Left ventricle myocardium inferior (tissue), 1 donor: ENCODE measurements at places on chromosomes 16 and 17.

- no peak for DNase-seq
These were observed 1.4 kb upstream of the CEP295NL start for GRCh38 chr17:78904371-78904770.

- DNase-seq, result no peak
These were observed 241.4 kb upstream of the IRX5 start for GRCh38 chr16:54689072-54689865.

DNA sequence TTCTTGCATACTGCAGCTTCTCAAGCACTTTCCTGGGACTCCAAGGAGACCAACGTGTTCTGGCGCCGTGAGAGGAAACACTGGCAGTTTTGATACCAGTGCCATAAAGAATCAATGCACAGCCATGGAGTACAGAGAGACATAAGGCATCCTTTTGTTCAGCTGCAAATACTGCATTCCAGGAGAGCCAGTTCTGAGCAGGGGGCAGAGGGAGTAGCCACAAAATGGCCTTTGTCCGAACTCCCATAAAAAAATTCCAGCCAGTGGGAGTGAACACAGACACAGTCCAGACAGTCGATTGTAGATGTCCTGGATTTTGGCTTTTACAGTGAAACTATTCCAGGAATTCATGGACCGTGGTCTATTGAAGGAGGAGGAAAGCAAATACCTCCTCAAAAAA, 36.2 kb upstream of the TEKT3 start:
- DNase-seq, result no peak

- DNase-seq, result no peak
These were observed 186.8 kb downstream of the COPRS start for GRCh38 chr17:31672161-31672819.

GRCh38 chr17:76032073-76032779, 5.1 kb upstream of the EVPL start:
- DNase-seq, result no peak

DNA sequence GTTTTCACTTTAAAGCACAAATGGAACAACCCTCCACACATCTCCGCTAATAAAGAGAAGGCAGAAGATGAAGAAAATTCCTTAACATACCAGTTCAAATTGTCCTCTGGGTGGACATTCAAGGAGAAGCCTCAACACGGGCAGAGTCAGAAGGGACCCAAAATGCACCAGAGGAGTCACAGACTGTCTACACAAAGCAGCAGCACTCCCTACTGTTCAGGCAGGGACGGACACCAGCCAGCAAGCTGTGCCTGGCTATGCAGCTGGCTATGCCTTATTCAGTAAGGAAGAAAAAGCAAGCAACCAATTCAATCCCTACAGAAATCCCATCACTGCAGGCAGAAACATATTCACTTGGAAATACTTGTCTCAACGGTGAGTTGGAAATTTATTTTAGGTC, 8.1 kb downstream of the DNAJC7 start:
- DNase-seq, result no peak

DNA sequence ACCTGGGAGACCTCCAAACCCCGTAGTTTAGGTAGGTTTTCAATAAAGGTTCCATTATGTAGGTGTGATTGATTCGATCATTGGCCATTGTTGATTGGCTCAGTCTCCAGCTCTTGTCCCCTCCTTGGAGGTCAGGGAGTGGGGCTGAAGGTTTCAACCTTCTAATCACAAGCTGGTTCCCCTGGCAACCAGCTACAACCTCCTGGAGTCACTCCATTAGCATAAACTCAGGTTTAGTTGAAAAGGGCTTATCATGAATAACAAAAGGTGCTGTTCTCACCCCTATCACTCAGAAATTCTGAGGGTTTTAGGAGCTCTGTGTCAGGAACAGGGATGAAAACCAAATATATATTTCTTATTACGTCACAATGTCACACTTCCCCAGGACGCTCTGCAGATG, 28.5 kb downstream of the TMEM132E start:
- no peak for DNase-seq
